Activated CD4-positive, alpha-beta T cell treated with anti-CD3 and anti-CD28 coated beads, Interleukin-2, amount 10 ng/mL, durations not matched to agents 7 days and 5 days (primary cell): ENCODE measurements at places on chromosomes 12 and 14.

GRCh38 chr14:36751106-36751505 lies 89.4 kb downstream of the PAX9 start:
- DNase-seq, result no peak

- DNase-seq, result no peak
Observed at GRCh38 chr14:75626863-75627262, 33.8 kb downstream of the ERG28 start.

GRCh38 chr12:114655934-114656749 lies 27.8 kb downstream of the TBX3 start:
- no peak for DNase-seq

- no peak for DNase-seq
Observed at GRCh38 chr12:70615174-70615866, 21.9 kb downstream of the PTPRB start.

DNA sequence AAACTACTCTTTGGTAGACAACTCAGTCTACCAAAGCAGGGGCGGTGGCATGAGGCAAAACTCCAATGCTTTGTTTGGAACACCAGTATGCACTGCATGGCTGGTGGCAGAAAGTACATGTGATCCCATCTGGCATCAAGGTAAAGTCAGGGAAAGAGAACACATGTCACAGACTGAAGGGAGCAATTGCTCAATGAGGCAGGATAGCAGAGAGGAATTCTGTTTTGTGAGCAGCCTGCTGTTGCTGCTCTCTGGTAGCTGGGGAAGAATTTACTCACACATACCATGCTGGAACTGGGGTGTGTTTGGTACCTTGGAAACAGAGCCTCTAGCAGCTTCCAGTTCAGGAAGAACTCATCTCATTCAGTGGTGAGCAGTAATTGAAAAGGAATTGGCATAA lies 84.8 kb downstream of the HELB start:
- DNase-seq, result no peak

- no peak for DNase-seq
Observed at GRCh38 chr12:6372403-6373003, 2.9 kb downstream of the SCNN1A start.

- no peak for DNase-seq
Observed at GRCh38 chr12:91944637-91945036, 201.0 kb downstream of the BTG1 start.

GRCh38 chr14:68084256-68084655 lies 264.7 kb downstream of the RAD51B start:
- no peak for DNase-seq

GRCh38 chr14:20492486-20492885 lies 12.9 kb upstream of the RNASE10 start:
- no peak for DNase-seq

DNA sequence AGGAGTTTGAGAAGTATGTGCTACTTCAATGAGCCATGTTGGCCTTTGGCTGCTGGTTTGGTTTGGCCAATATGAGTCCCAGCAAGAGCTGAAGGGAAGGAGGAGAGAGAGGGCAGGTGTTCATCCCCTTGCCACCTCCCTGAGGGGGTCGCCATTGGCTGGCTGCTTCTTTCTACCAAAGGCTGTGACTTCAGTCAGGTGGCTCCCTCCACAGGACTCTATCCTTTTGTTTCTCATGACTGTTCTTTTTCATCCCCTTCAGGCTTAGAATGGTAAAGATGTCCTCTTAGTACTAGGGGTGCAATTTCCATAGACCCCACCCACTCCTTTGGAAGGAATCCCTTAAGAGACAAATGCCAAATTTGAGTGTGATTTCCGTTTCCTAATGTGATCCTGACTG lies 31.2 kb upstream of the OTOGL start:
- DNase-seq, result no peak

DNA sequence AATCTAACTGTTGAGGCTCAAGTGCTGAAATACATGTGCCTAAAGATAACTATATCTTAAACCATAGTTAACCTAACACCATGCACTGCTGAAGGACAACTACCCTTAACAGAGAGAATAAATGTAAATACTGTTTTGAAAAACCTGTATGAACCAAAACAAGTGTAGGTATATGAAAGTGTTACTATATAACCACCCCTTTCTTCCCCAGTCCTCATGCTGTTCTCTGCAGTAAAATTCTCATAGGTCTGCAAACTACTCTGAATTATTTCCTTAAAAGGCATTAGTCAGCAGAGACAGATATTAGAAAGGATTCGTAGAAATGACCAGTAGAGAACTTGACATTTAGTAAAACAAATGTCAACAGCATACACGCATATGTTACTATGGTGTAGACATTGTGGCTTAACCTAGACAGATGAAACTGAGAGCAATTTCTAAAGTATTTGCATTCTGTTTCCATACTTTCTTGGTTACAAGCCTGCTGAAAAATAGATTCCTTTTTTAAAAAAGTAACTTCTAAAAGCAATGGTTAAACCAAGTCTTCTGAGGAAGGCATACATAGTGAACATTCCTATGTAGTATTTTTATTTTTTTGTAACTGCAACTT lies 13.9 kb downstream of the CSRP2 start:
- DNase-seq, result no peak

DNA sequence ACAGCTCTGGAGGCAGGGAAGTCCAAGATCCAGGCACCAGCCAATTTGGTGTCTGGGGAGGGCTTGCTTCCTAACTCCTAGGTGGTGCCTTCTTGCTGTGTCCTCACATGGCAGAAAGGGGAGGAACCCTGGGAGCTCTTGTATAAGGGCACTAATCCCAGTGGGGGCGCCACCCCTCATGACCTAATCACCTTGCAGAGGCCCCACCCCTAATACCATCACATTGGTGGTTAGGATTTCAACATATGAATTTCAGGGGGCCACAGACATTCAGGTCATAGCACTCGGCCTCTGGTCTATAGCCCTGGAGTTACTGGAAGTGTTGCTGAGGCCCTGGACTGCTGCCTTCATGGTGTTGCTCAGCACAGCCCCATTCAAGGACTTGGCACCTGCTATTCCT lies 14.6 kb downstream of the PSMD9 start:
- DNase-seq, result no peak

DNA sequence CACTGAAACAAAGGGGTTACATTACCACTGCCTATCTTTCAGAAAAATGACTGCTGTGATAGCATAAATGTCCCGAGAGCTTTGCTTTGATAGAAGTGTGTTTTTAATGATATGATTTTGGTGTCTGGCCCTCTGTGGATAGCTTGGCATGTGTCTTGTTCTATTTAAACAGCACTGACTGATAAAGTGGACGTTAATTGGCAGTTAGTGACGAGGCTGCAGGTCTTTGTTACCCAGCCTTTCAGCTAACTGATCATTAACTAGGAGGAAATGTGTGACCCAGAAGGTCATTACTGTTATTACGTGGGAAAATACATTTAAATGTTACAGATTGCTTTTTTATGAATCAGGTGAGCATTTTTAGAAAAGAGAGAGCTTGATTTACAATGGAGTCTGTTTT lies 428.3 kb downstream of the DIO2 start:
- no peak for DNase-seq

GRCh38 chr14:61288228-61288627 lies 7.1 kb upstream of the TMEM30B start:
- no peak for DNase-seq

- DNase-seq, result no peak
Observed at GRCh38 chr14:51884086-51884927, 23.9 kb downstream of the GNG2 start.

- no peak for DNase-seq
Observed at GRCh38 chr12:5723071-5723470, 222.0 kb downstream of the ANO2 start.

DNA sequence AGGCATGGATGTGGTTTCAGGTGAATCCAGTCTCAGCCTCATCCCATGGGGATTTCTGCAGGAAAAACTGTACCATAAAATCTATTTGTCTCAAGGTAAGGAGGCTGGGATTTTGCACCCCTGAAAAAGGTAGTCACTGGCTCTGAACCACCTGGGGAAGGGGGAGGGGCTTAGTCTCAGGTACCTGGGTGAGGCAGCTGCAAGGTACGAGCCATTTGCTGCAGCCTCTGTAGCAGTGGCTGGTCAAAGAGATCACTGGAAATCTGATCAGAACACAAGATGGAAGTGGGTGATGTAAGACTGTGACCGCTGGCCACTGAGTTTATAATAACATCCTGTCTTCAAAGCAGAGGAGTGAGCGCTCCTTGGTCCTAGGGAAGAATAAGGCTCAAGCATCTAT lies 209.9 kb upstream of the NOS1 start:
- DNase-seq, result no peak

DNA sequence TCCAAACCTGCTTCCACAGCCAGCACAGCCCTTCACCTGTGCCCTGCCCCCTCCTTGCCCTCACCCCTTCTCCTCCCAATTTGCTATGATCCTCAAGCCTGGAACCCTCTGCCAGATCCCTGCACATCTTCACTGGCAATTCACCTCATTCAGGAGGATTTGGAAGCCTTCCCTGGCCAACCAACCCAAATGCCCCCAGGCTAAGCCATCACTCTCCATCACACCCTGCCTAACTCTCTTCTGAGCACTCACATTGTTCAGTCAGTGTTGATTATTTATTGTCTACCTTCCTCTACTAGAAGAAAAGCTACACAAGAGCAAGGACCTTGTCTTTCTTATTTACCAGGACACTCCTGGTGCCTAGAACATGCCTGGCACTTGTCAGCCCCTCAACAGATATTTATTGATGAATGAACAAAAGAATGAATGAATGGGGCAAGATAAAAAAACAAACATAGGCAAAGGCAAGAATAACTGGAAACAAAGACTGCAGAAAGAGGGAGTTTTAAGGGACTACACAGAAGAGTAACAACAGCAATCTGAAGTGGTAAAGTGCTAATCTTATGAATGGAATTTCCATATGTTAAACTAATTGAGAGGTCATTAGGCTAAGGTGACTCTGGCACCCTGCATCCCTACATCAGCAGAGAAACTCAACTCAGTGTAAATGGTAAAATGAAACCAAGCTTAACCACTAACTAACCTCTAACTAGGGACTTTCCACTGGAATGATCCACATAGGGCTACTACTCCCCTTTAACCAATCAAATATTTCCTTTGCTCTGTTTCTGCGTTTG lies 33.4 kb downstream of the TMTC1 start:
- no peak for DNase-seq

- DNase-seq, result no peak
Observed at GRCh38 chr12:19251481-19252132, 122.1 kb downstream of the PLEKHA5 start.

- DNase-seq, result no peak
Observed at GRCh38 chr12:112777387-112778310, 13.9 kb upstream of the RPH3A start.

DNA sequence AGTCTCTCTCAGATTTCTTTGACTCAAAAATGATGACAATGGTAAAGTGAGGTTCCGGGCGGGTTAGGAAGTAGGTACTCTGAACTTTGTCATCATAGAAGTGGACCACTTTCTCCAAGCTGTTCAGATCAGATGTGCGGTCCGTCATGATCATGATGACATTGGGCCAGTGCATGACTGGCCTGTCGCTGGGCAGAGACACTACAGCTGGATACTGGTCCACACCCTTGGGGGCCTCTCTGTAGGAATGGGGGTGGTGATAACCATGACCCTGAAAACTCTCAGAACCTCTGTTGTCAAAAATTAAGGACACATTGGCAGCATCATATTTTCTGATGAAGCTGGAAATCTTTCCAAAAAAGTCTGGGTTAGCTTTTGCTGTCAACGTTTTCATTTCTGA lies 28.2 kb downstream of the KICS2 start:
- DNase-seq, result no peak

DNA sequence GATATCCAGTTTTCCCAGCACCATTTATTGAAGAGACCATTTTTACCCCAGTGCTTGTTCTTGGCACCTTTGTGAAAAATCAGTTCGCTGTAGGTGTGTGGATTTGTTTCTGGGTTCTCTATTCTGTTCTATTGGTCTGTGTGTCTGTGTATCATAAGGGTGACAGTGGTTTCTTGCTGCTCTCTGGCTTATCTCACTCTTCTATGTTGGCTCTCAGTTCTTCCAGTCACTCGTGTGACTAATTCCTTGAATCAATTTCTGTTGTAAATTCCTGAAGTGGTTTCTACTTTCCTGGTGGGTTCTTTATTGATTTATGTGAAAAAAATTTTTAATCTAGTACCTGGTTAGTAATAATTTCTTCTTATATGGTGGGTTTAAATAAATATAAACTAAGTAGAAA lies 58.3 kb downstream of the OTOGL start:
- no peak for DNase-seq

- DNase-seq, result no peak
Observed at GRCh38 chr12:123286652-123287373, 15.2 kb upstream of the CDK2AP1 start.

DNA sequence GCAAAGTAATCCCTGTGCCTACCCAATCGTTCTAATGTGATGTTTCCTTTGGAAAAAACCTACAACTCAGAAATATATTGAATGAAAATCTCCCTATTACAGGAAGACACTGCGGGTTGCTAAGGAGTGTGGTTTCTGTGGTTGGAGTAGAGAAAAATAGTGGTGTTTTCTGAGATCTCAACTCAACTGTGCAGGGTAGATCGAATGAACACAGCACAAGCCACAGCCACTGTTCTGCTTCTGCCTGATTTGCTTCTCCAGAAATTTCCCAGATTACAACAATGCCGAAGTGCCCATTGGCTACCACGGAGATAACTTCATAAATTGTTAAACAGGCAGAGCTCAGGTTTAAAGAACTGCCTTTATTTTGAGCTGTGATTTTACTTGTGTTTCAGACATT lies 480.4 kb downstream of the DIO2 start:
- no peak for DNase-seq

DNA sequence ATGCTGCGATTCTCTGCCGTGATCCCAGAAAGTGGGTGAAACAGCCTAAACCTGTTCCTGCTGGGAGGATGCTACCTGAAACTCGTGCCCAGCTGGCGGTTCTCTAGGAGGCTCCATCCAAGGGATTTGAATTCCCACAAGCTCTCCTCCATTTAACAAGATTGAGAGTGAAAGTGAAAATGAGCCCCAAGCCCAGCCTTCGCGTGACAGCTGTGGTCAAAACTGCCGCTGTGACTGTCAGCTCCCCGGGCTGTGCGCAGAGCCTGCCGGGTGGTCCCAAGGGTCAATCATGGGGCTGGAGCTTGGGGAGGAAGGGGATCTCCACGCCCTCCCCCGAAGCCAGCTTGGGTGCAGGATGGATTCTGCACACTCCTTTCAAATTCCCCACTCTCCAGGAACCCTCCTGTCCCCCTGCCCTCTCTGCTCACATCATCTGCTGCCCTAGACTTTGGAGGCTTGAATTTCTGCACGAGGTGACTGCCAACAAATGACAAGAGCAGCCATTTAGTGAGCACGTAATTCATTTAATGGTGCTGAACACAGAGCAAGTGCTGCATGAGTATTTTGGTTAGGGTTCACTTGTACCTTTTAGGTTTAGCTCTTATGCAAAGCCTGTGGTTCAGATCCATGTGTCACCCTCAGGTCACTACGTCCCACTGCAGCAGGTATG lies 5.3 kb downstream of the ASB2 start:
- DNase-seq, result peak; percentile 81

- no peak for DNase-seq
Observed at GRCh38 chr14:76412501-76412900, 36.6 kb downstream of the ESRRB start.

DNA sequence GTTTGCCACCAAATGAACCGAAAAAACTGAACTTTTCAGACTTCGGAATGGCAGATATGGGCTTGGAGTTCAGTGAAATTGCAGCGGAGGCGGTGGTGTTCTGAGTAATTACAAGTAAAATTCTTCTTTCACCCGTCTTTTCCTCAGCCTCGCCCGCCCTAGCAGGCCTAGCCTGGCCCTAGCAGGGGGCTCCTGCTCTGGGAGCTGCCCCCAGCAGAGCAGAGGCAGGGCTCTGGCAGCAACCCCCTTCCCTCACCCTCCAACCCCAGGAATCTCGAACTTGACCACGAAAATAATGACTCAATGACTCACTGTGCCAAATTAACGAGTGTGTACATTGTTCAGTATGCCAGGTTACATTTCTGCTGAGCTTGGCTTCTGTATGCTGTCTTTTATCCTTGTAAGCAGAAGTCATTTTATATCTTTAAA lies 1.1 kb downstream of the PAPLN start:
- DNase-seq, result no peak
